ENCODE measurements at places on chromosomes 12 and 14.
A peak's percentile ranks its signal among the peaks of the same experiment; 100 is the strongest.

DNA sequence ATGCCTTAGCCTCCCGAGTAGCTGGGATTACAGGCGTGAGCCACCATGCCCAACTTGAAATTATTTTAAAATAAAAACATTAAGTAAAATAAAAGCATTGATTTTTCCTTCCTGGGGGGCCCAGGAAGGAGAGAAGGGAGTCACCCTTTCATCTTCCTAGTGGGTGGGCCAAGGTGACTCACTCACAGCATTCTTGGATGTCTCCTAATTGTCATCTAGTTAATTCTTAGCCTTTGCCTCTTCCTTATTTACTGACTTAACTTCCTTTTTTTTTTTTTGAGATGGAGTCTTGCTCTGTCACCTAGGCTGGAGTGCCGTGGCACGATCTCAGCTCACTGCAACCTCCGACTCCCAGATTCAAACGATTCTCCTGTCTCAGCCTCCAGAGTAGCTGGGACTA lies 29.2 kb downstream of the TMEM120B start:
- no peak for DNase-seq

DNA sequence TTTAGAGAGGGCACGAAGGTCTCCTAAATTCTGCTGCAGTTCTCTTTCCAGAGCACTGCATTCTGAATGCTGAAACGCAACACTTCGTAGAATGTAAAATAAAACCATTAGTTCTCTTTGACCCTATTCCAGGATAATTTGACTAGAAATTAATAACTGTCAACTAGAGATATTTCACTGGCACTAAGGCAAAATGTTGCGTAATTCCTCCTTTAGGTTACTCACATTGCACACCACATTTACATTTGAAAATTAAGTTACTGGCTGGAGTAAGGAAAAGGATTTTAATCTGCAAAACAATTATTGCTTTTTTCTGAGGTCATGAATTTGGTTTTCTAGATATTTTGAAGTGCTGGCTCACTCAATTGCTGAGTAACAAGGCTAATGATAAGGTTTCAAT lies 58.0 kb upstream of the TRHDE start:
- no peak for DNase-seq

DNA sequence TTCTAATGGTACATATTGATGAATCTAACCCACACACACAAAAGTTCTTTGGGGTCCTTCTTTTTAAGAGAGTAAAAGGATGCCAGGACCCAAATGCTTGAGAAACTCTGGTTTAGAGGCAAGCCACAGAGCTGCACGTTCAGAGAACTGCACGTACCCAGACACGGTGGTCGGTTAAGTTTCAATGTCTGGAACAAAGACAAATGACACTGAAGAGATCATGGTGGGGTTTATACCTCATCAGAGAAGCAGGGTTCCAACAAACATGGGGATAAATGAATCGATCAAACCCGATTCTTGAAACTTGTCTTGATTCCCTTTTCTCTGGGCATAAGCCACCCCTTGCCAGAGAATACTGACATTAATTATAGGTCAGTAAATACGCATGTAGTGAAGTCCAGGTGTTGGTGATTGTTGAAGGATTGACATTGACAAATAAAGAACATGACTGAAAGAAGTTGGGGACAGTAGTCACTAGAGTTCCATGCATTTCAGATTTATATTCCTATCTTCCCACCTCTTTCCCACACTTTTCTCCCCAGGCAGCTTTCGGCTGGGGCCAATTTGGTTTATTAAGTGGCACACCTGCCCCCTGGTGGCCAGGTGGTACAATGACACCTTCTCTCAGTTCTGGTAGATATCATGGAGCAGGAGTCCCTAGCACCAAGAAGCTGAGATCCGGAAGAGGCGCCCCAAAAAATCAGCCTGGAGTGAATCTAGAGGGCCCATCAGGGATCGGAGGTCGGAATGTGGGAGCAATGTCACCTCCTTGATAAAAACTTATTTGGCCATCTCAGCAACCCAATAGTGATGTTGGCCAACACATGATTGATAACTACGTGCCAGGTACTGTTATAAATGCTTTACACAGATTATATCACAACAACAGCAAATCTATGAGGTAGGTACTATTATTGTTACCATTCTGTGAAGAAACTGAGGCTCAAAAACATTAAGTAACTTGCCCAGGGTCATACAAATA lies 17.8 kb upstream of the HDAC7 start:
- peak; percentile 50 for DNase-seq

DNA sequence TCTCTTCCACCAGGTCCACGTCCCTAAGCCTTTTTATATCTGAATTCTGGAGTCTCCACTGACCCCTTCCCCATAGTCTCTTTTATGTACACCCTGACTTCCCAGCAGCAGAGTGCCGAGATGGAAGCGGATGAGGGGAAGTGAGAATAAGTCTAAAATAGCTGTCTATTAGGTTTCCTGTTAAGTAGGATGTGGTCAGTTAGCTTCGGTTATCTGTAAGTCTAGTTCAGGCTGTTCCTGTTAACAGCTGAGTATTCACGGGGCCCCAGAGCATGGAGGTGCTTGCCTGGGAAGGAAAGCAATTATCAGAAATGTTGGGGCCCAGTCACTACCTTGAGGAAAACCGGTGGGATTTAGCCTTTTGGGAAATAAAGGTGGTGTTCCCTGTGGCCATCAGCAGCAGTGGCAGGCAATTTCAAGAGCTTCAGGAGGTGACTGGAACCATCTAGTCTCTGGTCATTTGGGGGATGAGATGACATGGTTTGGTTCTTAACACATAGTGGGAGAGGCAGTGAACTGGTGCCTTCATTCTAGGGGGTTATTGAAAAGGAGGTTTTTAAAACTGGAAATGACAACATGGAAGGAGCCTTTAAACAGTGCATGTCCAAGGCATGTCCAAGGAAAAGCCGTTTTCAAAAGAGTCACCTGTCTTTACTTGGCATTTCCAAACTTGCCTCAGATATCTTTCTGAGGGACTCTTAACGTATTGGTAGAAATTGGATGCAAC lies 21.8 kb downstream of the CHST11 start:
- no peak for DNase-seq

- DNase-seq, result no peak
These were observed 54.9 kb downstream of the ANKRD9 start for GRCh38 chr14:102454711-102455110.

- no peak for DNase-seq
These were observed 723 bp upstream of the NFE2 start for GRCh38 chr12:54301428-54302048.

- DNase-seq, result no peak
These were observed 203.4 kb downstream of the KIF26A start for GRCh38 chr14:104341532-104342434.

DNA sequence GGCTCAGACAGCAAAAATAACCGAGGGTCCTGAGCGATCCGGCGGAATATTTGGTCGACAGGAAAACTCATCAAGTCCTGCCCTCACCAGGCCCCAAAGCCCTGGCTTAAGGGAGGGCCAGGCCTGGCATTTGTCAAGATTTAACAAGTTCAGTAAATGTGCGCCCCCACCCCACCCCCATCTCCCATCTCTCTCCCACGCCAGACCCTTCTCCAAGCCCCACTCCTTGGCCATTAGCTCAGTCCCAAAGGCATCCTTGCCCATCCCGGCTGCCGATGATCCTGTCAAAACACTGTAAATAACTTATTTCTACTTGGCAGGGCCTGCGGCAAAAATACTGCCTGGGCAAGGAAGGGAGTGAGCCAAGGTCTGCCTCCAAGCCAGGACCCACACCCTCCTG lies 52.8 kb downstream of the ITPK1 start:
- DNase-seq, result no peak

GRCh38 chr14:73311708-73312030 lies 74.4 kb downstream of the PAPLN start:
- DNase-seq, result peak; percentile 4

- DNase-seq, result peak; percentile 100
These were observed at the start of gene HNRNPA1 for GRCh38 chr12:54280468-54281260. TSS of gene HNRNPA1 (plus strand) at chr12:54280726. CDS start at chr12:54280808, 82 bp downstream.

GRCh38 chr14:103149351-103150237 lies 26.3 kb downstream of the TNFAIP2 start:
- DNase-seq, result no peak

GRCh38 chr12:66453120-66453519 lies 150.8 kb downstream of the HELB start:
- no peak for DNase-seq

DNA sequence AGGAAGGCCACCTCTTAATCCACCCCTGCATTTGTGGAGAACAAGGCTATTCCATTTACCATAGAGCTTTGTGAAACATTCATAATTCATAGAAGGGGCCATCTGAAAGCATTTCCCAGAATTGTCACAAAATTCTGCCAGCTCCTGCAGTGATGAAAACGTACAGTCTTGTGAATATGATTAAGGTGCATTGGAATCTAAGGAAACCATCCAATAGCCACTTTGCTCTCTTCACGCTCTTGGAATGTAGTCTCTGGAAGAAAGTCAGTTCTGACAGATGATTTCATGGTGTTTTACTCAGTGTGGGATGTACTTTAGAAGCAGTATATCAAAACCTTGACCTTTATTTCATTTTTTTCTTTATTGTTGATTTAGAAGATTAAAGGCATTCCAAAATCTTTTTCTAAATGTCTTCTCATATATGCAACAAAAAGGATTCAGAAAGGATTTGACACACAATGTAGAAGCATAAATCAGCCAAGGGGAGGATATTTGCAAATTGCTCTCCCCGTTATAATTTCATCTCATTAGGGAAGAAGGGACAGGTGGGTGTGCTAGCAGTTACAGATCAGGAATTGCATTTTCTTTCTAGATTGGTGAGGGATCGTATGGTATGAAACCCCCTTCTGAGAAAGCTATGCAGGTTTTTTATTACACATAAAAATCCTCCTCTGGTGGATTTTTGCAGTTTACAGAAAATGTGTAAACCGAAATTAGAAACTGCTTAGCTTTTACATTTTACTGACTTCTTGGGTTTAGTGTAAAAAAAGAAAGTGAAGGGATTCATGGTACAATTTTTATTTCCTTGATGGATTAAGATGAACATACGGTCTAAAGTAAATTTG lies 390.2 kb downstream of the LRIG3 start:
- peak; percentile 97 for DNase-seq

DNA sequence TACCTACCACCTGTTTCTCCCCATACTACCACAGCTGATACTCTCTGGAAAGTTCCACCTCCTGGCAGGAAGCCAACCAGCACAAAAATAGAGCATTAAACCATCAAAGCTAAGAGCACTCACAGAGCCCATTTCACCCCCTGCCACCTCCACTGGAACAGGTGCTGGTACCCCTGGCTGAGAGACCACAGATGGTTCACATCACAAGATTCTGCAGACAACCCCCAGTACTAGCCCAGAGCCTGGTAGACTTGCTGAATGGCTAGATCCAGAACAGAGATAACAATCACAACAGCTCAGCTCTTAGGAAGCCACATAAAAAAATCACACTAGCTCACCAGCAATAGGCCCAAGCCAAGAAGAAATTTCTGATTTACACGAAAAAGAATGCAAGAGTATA lies 855.2 kb downstream of the FSCB start:
- DNase-seq, result no peak

- no peak for DNase-seq
These were observed 1.6 kb downstream of the MFAP5 start for GRCh38 chr12:8661016-8661415.

GRCh38 chr12:101074940-101075680 lies 134.9 kb downstream of the SLC5A8 start:
- no peak for DNase-seq

- no peak for DNase-seq
These were observed 619.3 kb downstream of the SNAPC1 start for GRCh38 chr14:62381311-62382070.

DNA sequence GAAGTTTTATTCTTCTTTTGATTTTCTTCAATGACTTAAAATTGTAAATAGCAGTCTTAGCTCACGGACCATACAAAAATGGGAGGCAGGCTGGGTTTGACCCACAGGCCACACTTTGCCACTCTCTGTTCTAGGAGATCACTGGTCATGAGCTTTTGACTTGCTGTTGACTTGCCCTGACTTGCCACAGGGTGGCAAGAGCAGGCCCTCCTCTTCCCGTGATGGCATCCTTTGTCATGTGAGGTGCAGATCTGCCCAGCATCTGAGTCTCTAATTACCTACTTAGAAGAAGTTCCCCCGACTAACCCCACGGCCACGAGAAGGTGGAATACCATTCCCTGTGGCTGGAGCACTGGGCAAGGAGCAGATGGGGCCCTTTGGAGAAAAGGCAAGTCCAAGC lies 81.0 kb upstream of the SCAF11 start:
- DNase-seq, result no peak

DNA sequence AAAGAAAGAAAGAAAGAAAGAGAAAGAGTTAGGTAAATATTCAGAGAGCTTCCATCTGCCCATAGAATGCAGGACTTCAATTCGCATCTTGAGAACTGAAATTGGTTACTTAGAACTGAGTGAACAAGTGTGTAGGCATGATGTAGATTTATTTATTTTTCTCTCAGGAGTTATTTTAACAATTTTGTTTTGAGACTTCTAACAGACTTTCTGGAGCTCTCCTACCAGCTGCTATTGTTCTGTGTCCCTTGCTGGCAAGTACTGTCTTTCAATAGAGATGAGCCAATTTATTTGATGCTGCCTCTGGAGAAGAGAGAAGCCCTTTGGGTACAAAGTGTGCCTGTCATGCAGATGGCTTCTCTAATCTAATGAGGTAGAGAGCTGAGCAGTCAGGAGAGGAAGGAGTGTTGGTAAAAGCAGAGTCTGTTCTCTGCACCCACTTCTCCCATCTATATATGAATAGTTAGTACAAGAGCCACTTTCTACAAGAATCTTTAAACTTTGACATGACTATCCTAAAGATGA lies 67.0 kb downstream of the SYT1 start:
- DNase-seq, result no peak

DNA sequence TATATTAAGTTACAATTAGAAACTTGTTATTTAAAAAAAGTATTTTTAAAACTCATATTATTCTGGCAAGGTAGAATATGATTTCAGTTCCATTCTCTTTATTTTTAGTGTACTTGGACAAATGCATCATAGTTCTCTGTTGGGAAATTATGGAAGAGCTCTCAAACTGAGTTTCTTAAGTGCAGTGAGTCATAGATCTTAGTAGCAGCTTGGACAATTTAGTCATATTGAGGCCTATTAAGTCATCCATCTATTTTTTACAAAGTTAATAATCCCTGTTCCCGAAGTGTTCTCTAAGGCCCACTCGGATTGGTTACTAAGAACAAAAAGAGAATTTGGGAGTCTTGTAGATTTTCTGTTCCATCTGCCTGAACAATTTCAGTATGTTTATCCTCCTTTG lies 113.9 kb downstream of the ANO4 start:
- peak; percentile 96 for DNase-seq

GRCh38 chr12:113875691-113876090 lies 90.4 kb downstream of the RBM19 start:
- no peak for DNase-seq

GRCh38 chr12:20366776-20367409 lies 1.4 kb upstream of the PDE3A start:
- DNase-seq, result no peak

GRCh38 chr12:85504624-85505023 lies 224.6 kb downstream of the ALX1 start:
- DNase-seq, result no peak

DNA sequence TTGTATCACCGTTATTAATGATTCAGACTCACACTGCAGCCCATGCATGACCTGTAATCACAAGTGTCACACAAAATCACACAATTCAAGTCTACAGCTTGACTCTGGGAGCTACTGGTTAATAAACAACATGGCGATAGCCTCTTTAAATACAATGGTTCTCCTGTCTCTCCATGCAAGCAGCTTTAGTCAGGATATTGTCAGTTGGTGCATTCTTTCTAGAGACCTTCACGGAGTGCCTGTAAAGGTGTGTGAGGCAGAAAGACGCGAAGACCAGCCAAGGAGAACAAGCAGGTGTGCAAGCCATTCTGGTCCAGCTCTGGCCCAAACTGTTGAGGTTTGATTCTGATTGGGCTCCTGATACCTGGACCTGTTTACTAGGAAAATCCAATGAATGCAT lies 40.0 kb upstream of the FOXN3 start:
- DNase-seq, result no peak

- no peak for DNase-seq
These were observed 21.6 kb downstream of the GALNT6 start for GRCh38 chr12:51369581-51369980.

Measured in HCEC 1CT (cell line).